Right renal cortex interstitium (tissue), 3 donors: ENCODE measurements at places on chromosomes 2 and 18. TPM values are rescaled to one million over a fixed set of nuclear protein-coding genes. Genes with fewer than 3 reads are reported as not detected.

The ARL4C gene
- 43.4 TPM for polyA plus RNA-seq

- DNase-seq, result no peak
These were observed 26.9 kb downstream of the CMPK2 start for GRCh38 chr2:6838673-6839319.

GRCh38 chr18:13425357-13426091 lies 207.0 kb downstream of the LDLRAD4 start:
- DNase-seq, result no peak

- DNase-seq, result no peak
These were observed 104.6 kb downstream of the ITGB1BP1 start for GRCh38 chr2:9318461-9319337.

The DYSF gene
- 20.5 TPM for polyA plus RNA-seq

DNA sequence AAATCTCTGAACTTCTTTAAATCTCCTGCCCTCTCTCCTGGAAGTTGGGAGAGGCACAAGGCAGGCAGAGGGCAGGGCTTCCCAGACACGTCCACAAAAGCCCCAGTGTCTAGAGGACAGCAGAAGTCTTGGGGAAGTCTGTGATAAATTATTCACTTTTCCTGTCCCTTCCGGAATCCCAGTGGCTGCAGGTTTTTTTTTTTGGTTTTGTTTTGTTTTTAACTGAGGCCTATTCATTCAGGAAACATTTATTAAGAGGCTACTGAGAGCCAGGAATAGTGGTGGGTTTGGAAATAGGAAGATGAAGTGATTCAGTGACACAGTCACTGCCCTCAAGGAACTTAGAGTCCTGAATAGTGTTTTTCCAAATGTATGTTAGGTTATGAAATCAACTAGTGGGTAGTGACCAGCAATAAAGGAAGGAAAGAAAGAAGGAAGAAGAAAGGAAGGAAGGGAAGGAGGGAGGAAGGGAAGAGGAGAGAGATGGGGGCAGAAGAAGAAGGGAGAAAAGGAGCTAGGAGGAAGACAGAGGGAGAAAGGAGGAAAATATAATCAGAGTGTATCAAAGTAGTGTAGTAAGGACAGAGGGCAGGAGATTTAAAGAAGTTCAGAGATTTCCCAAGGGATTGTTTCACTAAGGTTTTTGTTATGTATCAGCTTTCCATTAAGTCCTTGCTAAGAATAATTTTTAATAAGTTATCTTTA lies 98.9 kb upstream of the ZFP36L2 start:
- DNase-seq, result no peak

The GPR39 gene
- polyA plus RNA-seq, result 4.0 TPM

The CNTNAP5 gene
- not detected for polyA plus RNA-seq

- no peak for DNase-seq
These were observed 473 bp downstream of the HJURP start for GRCh38 chr2:233853883-233854240.

The ALK gene
- 0.29 TPM for polyA plus RNA-seq

The ZNF385B gene
- 14.6 TPM for polyA plus RNA-seq

- no peak for DNase-seq
These were observed 6.0 kb upstream of the SLC35F6 start for GRCh38 chr2:26757873-26758789.

The MC4R gene
- 0.13 TPM for polyA plus RNA-seq

DNA sequence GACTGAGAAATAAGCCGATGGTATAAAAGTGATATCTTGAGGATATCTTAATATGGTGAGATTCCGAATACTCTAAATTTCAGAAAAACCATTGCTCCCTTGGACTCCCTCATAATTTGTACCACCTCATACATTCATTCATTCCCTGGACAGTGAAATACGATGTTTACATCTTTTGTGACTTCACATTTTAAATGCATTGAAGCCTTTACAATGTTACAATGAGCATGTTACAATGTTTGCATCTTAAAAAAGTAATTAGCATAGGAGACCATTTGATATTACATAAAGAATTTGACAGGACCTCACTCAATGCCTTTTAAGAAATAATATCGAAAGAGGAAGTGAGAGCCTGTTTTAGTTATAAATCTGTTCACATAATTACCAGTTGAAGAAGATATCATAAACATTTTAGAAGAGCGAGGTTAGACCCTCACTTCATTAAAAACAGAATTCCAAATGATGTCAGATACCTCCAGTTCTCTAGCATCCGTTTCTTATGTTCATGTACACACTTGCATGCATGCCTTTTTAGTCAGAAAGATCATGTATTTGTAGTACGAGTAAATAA lies 372.0 kb downstream of the ARHGAP15 start:
- DNase-seq, result no peak

GRCh38 chr2:143526498-143526897 lies 397.3 kb downstream of the ARHGAP15 start:
- no peak for DNase-seq

- no peak for DNase-seq
These were observed 49.5 kb downstream of the KCNE4 start for GRCh38 chr2:223101340-223102039.

DNA sequence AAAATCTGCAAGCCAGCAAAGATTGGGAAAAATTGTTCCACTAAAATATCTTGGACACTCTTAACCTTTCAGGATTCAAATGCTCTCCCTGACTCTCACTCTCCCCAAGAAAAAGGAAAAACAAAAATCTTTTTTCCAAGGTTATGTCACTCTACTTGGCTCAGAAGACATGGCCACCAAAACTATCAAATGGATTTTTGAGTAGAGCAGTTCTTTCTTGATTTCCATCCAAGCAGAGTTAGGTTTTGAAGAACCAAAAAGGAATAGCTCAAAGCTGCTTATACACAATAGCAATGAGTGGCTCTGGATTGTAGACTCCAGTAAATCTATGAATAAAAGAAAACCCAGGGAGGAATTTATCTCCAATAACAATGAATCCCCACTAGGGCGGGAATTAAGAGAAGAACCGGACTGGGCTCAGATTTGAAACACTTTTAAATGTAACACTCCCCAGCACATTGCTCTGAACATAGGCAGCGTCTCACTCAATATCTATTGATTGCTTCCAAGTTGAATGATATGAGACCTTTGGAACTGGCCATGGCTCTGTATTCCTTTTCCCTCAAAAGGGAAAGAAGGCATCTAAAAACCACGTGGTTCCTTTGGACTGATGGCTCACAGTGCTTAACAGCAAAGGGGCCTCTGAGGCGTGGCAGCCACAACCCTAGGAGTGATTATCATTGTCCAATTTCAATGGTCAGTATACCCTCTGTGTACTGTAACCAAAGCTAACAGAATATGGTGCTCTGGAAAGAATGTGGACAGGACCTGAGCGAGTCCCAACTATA lies 68.3 kb downstream of the SPRED2 start:
- DNase-seq, result no peak

DNA sequence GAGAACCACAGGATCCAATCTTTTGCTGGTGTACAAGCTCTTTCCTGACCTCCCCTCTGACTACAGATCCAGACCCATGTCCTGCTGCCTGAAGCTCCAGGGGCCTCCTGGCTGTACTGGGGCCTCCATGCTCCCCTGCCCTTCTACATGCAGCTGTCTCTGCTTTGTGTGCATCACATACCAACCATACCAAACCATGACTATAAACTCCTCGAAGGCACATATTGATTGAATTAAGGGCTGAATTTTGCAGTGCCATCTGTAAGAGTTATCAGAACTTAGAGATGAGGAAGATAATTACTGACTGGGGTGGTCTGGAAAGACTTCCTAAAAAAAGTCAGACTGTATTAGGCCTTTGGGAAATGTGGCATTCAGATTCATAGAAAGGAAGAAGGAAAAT lies 139.9 kb upstream of the CXCR4 start:
- no peak for DNase-seq
